Daoy (cell line): ENCODE measurements at places on chromosomes 6 and 20. TPM values are rescaled to one million over a fixed set of nuclear protein-coding genes. Genes with fewer than 3 reads are reported as not detected.

The IMPG1 gene
- total RNA-seq, result not detected in 2 replicates

DNA sequence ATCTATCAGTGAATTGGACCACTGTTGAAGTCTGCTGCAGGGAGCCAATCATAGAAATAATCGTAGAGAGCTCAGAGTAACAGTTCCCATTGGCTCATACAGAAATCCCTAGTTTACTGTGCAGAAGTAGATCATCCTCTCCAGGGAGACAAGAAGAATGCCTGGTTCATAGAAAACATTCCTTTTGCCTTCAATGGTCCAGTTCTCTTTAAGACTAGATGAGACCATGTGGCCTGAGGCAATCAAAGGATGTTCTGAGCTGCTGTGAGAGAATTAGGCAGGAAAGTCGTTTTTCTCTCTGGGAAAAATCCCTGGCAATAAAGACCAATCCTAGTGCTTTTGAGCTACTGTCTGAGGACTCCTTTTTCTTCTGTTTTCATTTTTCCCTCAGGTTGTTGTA is 208.4 kb downstream of the CENPW start:
- no peak for DNase-seq

DNA sequence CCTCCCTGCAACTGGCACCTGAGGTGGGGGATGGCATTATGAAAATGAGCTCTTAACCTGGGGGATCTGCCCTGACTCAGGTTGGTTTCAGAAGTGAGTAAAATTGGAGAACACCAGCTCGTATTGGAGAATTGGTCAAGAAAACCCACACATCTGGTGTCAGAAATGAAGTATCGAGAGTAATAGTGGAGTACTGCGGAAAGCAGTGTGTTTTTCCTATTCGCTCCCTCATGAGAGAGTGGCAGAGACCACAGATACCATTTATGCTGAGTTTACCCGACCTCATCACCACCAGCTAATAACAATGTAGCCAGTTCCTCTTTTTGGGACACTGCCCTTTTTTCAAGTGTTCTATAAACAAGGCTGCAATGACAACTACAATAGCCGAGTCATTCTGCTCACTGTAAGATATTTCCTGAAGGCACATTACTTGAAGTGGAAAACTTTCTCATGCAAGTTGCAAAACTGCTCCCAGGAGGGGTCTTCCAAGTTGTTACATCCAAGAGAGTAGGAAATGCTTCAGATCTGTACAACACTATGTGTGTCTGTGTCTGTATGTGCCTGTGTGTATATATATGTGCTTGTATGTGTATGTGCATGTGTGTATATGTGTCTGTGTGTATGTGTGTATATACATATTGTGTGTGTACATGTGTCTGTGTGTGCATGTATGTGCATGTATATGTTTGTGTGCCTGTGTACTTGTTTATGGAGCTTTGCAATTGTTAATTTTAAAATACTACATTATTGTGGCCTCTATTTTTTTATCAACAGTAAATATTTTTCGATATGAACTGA is 106.0 kb upstream of the CST7 start:
- DNase-seq, result no peak

GRCh38 chr6:6460416-6460815 is 128.1 kb upstream of the LY86 start:
- no peak for DNase-seq

GRCh38 chr6:126033696-126034095 is 47.4 kb downstream of the TRMT11 start:
- peak; percentile 74 for DNase-seq

GRCh38 chr6:138499303-138500018 is at the start of gene NHSL1:
NHSL1 (minus strand) TSS chr6:138499494; CDS start chr6:138499290, 204 bp downstream.
- DNase-seq, result no peak

The GPLD1 gene
- 0.33 and 2.5 TPM in 2 replicates for total RNA-seq

The ARMC2 gene
- total RNA-seq, result 1.0 and 4.0 TPM in 2 replicates

DNA sequence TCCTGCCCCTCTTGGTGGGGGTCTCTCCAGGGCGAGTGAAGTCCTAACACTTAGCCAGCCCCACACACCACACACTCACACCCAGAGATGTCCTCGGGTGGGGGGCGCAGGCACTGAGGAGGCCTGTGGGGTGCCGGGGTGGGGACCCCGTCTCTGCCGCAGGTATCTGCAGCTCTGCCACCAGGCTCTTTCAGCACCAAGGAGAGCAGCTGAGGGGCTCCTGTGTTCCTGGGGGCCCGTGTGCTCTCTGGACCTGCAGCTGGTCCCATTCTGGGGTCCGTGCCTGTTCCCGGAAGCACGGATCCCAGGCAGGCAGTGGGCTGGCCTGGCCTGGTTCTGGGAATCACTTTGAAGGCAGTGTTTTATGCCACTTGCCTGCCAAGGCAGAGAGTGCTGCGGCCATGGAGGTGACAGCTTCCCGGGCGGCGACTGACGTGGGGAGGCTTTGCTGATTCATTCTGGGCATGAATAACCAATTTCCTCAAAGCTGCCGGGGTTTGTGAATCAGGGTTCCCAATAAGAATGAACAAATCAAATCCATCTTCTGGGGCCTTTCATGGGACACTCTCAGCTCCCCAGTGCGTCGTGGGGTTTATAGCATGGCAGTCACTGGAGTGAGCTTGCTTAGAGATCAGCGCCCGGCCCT is 54.4 kb upstream of the SLCO4A1 start:
- peak; percentile 49 for DNase-seq

DNA sequence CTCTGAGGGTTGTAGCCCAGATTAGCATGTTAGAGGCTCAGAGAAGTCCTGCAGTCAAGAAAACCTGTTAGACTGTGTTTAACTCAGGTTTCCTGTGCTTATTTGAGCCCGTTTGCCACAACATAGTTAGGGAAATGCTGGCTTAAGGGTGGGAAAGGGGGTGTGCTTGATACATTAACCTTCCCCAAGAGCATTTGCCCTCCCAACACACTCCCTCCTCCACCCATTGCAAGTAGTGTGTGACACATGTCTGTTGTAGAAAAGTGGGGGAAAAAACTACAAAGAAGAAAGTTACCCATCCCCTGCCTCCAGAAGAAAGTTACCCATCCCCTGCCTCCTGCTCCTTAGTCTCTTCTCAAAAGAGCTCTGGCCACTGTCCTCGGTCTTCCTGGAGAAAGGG is 36.8 kb upstream of the MRPS18A start:
- no peak for DNase-seq

- peak; percentile 37 for DNase-seq
Observed at GRCh38 chr6:3455569-3456394, 1.1 kb downstream of the SLC22A23 start.

- no peak for DNase-seq
Observed at GRCh38 chr20:5080384-5080877, 39.3 kb downstream of the PCNA start.

GRCh38 chr6:109301418-109301817 is 80.8 kb downstream of the CD164 start:
- DNase-seq, result no peak

DNA sequence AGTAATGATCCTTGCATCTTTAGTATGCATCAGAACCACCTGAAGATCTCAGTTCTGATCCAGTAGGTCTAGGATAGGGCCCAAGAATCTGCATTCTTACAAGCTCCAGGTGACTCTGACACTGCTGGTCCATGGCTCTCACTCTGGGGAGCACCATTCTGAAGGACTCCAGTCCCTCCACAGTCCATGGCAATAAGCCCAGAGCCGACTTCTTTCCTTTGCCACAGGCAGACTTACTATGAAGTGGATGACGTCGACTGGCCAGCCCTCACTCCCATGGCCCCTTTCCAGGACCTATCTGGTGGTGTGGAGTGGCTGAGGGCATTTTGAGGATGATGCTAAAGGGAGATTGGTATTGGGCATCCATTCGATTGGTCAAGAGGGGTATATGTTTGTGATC is 21.8 kb upstream of the LY86 start:
- DNase-seq, result no peak

- peak; percentile 19 for DNase-seq
Observed at GRCh38 chr20:38369389-38369788, 23.1 kb downstream of the LBP start.

DNA sequence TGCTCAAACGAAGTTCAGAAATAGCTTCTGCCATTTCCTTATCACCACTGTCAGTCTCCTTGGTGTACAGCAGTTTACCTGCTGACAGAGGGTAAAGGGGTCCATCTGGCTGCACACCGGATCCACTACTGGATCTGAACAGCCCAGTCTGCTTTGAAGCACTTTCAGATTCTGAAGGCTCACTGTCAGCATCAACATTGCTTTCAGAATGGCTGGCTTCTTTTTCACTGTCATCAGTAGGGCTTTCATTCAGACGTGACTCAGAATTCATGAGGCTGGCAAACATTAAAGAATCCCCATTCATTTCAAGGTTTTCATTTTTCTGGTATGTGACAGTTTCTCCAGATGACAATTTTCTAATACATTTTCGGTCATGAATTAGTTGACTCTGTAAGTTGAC is 21.0 kb upstream of the PNISR start:
- DNase-seq, result no peak

GRCh38 chr6:45174045-45174444 is 154.1 kb upstream of the RUNX2 start:
- no peak for DNase-seq

The BFSP1 gene
- total RNA-seq, result 0.42 and 4.2 TPM in 2 replicates

The RUNX2 gene
- 11.8 and 13.7 TPM in 2 replicates for total RNA-seq

The C6orf15 gene
- not detected in 2 replicates for total RNA-seq

The MLIP gene
- not detected in 2 replicates for total RNA-seq

The FAM83B gene
- 0.33 TPM in 1 of 2 replicates, not detected in the other for total RNA-seq

The TCF19 gene
- 47.5 and 48.2 TPM in 2 replicates for total RNA-seq

DNA sequence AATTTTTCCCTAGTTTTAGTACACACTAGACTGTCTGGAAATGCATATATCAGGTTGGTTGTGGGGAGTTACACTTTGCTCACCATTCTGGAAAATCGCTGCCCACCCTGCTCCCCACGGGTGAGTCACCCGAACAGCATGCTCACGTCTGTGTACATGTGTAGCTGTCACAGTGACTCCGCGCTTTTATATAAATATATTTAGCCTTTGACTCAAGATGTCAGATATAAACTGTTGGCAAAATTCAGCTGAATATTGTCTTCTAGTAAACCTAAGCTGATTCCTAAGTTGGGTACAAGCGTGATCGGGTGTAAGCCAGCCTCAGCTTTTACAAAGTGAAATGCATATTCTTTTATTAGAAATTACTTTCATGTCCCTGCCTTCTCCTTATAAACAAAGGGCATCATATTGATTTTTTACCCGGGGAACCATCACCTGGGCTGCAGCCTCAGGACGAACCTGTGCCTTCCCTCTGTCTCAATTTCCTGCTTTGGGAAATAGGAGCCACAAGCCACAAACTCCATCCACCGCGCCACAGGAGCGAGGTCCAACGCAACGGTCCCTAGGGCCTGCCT is 4.3 kb downstream of the SDCBP2 start:
- DNase-seq, result peak; percentile 66

DNA sequence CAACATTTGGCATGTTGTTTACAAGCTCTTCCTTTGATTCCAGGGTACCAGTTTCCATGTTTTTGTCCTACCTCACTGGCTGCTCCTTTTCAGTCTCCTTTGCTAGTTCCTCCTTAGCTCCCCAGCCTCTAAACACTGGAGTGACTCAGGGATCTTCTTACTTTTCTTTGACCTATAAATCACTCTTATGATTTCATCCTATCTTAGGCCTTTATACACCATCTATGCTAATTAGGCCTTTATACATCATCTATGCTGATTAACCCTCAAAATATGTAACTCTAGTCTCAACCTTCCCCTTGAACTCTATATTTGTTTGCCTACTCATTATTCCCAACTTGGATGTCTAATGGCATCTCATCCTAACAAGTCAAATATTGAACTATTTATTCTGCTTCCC is 9.5 kb downstream of the TMEM30A start:
- peak; percentile 65 for DNase-seq

The BPIFB2 gene
- not detected in 2 replicates for total RNA-seq

The MARCKS gene
- total RNA-seq, result 215 and 246 TPM in 2 replicates

DNA sequence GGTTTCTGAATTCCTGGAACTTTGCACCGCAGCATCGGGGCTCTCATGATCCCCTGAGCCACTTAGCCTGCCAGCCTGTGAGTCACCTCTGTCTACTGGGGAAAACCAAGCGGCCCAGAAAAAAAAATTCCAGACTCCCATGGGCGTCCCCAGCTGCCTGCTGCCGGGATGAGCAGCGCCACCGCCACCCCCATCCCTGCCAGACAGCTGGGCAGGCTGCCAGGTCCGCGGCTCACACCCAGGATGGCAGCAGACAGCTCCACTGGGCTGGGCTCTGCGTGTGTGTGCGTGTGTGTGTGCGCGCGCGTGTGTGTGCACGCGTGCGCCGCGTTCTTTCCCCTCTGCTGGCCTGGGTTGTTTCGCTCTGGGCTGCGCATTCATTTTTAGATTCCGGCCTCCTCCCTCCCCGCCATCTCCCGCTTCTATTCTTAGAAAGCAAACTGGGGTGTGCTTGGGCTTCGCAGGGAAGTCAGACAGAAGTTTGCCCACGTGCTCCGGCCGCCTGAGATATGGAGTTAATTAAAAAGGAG is 38.9 kb upstream of the PMEPA1 start:
- DNase-seq, result peak; percentile 95

GRCh38 chr20:58086763-58087561 is 141.5 kb downstream of the ANKRD60 start:
- DNase-seq, result peak; percentile 77

DNA sequence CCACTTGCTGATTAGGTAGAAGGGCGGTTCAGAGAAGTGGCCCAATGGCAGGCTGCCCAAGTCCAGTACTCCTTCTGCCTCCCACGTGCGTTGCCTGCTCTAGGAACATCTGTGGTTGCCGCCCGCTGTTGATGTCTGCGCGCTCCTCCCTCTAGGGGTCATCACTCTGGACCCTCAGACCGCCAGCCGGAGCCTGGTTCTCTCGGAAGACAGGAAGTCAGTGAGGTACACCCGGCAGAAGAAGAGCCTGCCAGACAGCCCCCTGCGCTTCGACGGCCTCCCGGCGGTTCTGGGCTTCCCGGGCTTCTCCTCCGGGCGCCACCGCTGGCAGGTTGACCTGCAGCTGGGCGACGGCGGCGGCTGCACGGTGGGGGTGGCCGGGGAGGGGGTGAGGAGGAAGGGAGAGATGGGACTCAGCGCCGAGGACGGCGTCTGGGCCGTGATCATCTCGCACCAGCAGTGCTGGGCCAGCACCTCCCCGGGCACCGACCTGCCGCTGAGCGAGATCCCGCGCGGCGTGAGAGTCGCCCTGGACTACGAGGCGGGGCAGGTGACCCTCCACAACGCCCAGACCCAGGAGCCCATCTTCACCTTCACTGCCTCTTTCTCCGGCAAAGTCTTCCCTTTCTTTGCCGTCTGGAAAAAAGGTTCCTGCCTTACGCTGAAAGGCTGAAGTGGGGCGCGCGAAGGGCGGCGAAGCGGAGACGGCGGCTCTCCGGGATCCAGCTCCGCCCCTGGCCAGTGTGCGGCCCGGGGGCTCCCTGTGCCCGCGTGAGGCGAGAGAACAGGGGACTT is 8.5 kb downstream of the TRIM15 start:
- peak; percentile 39 for DNase-seq
